ENCODE measurements at places on chromosomes 1 and 21.

DNA sequence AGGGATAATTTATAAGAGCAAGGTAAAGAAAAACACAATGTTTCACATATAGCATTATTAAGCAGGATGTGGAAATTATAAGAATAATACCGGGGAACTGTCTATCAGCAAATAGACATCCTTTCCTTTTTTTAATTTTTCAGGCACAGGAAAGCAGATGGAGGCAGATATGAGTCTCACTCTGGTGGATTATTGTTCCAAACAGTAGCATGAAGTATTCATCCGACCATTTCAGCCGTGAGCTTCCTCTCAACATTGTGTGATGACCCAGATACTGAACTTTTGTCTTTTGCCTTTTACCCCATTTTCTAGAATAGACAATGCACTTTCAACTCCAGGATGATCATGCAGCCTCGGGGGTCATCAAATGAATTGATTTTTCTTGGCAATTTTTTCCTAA lies 599.8 kb downstream of the ADGRL2 start:
- no peak for DNase-seq

GRCh38 chr1:65319141-65319540 lies 9.8 kb downstream of the DNAJC6 start:
- DNase-seq, result no peak

GRCh38 chr1:42962641-42963377 lies 4.1 kb upstream of the SLC2A1 start:
- DNase-seq, result no peak

GRCh38 chr1:11873395-11874257 lies 14.9 kb upstream of the NPPB start:
- no peak for DNase-seq

DNA sequence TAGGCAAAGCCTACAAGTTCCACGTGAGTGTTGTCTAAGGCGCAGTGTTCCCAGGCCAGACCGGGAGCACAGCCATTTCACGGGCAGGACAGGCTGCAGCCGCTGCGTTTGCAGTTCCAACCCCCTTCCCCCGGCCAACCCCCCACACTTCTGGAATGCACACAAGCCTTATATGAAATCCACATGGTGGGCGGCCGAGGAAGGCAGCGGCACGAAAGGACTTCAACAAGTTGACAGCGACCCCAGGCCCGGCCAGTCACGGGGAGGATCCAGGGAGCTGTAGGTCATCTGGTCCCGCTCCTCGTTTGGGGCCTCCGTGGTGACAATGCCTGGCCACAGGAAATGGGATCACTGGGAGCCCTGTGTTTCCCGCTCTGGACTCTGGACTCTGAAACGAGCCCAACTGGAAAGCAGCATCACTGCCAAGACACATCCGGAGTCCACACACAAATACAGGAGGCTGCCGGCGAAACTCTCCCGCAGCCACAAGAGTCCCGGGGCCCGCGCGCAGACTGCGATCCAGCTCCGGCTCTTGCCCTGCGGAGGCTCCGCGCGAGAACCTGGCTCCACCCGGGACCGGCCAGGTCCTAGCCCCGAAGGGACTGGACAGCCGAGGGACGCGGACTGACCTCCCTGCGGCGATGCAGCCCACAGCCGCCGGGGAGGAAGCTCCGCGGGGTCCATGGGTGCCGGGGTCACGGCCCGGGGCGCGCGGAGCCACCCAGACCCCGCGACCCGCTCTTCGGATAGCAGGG lies 794 bp downstream of the NID1 start:
- DNase-seq, result no peak

- no peak for DNase-seq
Measured at GRCh38 chr1:173954179-173954578, 37.1 kb upstream of the SERPINC1 start.

DNA sequence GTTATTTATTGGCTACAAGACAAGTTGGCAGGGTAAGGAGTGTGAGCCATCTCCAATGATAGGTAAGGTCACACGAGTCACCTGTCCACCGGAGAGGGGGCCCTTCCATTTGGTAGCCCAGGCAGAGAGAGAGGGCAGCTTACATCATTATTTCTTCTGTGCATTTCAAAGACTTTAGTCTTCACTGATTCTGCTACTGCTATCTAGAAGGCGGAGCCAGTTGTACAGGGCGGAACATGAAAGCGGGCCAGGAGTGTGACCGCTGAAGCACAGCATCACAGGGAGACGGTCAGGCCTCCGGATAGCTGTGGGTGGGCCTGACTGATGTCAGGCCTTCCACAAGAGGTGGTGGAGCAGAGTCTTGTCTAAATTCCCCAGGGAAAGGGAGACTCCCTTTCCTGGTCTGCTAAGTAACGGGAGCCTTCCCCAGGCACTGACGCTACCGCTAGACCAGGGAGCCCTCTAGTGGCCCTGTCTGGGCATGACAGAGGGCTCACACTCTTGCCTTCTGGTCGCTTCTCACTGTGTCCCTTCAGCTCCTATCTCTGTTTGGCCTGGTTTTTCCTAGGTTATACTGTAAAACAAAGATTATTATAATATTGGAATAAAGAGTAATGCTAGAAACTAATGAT lies 36.7 kb downstream of the ZNF695 start:
- peak; percentile 7 for DNase-seq

GRCh38 chr1:219460896-219461815 lies 151.7 kb downstream of the ZC3H11B start:
- DNase-seq, result no peak

DNA sequence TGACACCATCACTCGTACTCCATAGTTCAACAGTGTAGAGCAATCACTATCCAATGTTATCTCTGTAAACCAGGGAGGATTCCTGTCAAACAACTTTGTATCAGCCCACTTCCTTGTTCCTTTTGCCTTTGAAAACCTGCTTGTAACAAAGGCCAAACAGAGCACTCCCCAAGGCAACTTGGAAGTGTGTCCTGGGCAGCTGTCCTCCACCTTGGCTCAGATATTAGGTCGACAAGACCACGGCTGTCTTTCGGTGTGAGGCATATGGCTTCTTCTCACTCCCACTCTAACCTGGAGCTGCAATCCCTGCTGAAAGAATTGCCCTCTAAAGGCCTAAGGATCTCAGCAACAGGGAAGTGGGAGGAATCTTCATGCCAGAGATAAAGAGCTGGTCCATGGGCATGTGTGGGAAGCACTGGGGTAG lies 66.7 kb downstream of the ITPKB start:
- DNase-seq, result no peak

DNA sequence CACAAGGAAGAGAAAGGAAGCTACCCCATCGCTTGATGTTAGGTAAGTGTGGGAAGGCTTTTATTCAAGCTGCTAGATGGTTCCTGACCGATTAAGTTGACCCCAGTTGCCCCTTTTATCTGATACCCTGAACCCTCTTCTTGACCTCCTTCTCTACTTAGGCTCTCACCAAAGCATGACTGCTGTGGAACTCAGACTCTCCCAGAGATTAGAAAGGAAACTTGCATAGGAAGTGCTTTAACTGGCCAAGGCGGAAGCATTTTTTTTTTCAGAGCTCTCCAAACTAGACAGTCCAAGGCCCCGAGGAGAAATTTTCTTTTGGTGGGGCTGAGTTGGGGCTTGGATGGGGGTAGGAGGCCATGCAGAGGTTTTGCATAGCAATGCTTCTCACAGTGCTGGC lies 101.3 kb upstream of the USP24 start:
- DNase-seq, result no peak

DNA sequence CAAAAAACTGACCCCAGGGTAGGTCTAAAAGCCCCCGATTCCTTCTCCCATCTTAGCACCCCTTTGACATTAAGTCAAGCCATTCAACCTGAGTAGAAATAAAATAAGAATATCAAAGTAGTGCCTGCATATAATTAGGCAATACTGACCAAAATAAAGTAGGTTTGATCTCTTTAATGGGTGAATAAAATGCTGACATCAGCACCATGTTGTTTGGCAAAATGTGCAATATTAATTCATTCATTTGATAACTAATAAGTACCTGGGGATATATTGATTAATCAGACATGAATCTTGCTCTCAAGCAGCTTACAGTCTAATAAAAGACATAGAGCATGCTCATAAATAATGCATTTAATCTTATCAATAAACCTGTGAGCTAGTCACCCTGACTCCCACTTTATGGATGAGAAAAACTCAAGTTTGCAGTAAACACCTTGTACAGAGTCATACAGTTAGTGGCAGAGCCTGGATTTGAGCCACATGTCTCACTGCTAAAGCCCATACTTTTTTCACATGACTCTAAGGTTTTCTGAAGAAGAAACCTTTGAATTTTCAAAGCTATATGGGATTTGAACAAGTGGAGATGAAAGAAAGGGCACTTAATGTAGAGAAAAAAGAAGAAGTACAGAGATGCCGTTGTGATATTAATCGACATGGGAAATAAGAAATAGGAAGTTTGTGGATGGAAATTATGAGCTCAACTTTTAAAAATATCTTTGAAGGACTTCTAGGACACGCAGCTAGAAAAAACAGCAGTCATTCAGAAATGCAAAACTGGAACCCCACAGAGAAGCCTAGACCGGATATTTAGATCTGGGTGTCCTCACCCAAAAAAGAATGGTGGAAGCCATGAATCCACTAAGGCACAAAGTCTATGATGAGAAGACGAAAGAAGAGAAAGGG lies 183.9 kb downstream of the TOMM20 start:
- no peak for DNase-seq

GRCh38 chr21:17554679-17555465 lies 42.0 kb downstream of the CXADR start:
- DNase-seq, result no peak

GRCh38 chr21:36926989-36927718 lies 39.3 kb downstream of the HLCS start:
- DNase-seq, result no peak

- no peak for DNase-seq
Measured at GRCh38 chr1:50836117-50836516, 124.0 kb downstream of the FAF1 start.
